Colonic mucosa (tissue), 4 donors: ENCODE measurements at places on chromosomes 11 and 22.

GRCh38 chr11:86790195-86790725 lies 10.1 kb upstream of the PRSS23 start:
- DNase-seq = no peak

DNA sequence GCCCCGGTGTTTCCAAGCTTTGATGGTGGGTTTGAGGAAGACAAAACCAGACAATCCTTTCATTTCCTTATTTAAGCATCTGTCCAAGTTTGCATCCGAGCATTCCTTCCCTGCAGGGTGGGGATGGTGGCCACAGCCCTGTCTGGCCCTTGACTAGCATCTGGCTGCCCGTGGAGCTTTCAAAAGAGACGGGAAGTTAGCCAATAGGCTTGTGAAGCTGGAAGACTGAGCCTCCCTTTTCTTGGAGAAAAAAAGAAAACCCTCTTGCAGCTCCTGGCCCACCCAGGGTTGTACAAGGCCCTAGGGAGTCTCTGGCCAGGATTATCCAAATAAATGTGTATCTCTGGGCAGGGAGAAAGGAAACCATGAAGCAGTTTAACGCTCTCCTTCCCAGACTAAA lies 60.6 kb downstream of the MICAL2 start:
- DNase-seq = no peak

DNA sequence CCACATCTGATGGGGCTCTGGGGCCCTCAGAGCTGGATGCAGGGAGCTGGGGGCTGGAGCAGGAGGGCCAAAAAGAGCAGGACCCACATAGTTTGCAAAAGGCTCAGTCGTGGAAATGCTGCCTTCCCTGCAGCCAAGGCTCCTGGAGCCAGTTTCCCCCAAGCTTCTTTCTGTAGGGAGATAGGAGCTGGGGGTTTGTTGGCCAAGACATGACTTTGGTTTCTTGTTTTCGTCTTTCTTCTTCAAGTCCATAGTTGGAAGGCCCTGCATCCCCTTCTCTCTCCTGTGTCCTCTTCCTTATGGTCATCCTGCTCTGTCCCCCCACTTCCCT lies 36.3 kb downstream of the IGF2 start:
- no peak for DNase-seq

- no peak for DNase-seq
These were observed 6.5 kb upstream of the IL10RA start for GRCh38 chr11:117979481-117980211.
